ENCODE measurements at places on chromosomes 1 and 21. TPM values are rescaled to one million over a fixed set of nuclear protein-coding genes. Genes with fewer than 3 reads are reported as not detected.
A peak's percentile ranks its signal among the peaks of the same experiment; 100 is the strongest.

DNA sequence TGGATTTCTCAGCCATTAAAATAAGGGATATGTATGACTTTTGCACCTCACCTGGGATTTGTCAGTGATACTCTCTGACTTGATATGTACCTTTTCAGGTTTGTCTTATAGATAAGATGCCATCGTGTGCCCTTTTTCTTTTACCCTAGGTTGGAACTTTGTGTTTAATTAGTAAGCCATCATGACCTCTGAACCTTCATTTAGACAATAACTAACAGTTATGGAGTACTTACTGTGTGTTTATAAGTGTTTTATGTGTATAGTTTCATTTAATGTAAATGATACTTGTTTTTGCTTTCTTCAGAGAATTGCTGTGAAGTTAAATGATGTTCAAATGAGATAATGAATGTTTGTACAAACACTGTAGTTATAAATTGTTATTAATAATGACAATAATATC, 14.4 kb downstream of the HS2ST1 start:
- DNase-seq, result no peak

DNA sequence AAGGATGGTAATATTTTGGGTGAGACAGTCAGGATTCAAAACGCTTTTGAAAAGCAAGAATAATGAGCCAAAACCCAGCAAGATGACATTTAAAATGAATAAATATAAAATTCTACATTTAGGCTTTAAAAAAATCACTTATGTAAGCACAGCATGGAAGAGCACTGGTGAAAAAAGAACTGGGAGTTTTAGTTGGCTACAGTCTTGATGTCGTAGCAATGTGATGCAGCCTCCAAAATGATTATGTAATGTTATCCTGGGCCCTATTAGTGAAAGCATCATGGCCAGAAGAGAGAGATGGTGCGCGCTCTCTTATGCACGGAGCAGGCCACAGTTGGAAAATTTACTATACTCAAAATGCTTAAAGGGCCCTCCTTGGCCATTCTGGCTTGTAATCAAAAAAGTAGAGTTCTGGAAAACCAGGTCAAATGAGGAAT, 5.1 kb downstream of the KCNJ9 start:
- no peak for DNase-seq

- DNase-seq, result peak; percentile 39
Measured at GRCh38 chr1:93905051-93905450, 4.2 kb downstream of the GCLM start.

DNA sequence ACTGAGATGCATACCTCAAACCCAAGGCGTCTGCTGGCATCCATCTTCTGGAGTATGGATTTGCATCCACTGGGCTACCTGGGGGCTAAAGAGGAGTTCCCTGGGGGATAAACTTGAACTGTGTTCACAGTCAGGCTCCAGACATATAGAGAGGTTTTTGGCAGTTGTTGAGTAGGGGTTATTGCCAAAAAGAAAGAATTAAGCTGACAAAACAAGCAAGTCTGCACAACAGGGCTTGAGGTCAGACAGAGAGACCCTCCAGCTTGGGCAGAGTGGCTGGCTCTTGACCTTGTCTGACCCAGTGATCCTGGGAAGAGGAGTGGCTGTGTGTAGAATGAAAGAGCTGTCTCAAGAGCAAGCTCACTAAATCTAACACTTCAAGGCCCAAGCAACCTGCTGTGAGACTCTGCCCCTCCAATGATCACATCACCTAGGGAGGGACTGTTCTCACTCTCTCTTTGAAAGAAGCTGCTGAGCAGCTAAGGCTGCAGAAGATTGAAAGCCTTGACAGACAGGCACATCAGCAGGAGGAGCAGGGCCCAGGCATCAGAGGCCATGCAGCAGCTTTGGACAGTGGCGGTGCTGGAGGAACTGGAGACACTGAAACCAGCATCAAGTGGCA, 61.5 kb downstream of the SYT2 start:
- no peak for DNase-seq

- DNase-seq, result no peak
Measured at GRCh38 chr1:52556641-52557360, 3.9 kb upstream of the TUT4 start.

- no peak for DNase-seq
Measured at GRCh38 chr21:17085707-17086106, 427.1 kb upstream of the CXADR start.

DNA sequence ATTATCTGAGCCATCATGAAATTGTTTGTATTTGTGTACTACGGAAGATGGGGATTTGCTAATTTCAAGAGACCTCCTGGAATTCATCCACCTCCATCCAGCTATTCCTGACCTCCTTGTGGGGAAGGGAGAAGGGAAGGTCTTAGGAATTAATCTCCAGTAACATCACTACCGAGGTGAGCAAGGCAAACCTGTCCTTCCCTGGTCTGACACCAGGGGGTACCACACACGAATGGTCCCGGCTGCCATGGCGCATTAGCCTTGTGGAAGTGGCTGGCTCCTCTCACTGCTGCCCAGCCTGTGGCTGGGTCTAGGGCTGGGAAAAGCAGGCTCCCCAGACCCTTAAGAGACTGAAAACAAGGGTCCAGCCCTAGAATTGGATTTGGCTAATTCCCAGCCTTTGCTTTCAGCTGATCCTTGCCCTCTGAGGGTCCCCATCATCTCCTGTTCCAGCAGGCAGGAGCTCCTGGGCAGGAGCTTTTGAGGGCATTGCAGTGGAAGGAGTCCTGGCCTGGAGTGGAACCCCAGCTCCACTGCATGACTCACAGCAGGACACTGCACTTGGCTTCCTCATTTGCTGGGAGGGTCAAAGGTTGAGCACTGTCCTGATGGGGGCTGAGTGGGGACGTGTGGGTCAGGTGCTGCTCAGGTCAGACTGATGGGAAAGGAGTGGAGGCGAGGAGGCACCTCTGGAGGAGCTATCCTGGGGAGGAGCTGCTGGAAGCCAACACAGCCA, 34.8 kb downstream of the RIMS3 start:
- peak; percentile 19 for DNase-seq

DNA sequence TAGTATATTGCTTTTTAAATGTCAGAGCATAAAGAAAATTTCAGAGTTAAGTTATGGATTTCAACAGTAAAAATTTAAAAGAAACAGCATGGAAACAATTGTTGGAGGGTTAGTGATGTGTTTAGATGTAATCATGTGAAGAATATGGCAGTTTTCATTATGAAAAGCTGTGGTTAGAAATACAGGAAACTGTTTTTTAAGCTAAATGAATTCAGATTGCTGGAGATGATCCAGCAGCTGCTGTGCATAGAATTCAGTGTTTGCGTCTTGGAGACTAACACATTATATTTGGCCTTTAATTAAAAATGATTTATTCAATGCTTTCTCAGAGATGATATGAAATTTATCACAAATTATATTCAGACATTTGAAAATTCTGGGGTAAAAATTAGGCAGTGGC, 273.6 kb upstream of the LRRC7 start:
- DNase-seq, result no peak

DNA sequence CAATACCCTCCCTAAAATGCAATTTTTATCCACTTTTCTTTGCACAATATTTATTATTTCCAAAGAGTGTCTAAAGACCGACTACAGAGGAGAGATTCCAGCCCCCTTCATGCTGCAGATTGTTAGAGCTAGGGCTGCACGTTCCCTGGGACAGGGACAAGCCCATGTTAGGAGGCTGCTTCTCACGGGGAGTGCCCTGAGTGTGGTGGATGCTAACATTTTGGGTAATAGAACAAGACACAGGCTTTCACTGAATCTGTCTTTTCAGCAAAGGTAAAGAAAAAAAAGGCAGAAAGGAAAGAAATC, 125.4 kb downstream of the RIPK4 start:
- DNase-seq, result no peak

DNA sequence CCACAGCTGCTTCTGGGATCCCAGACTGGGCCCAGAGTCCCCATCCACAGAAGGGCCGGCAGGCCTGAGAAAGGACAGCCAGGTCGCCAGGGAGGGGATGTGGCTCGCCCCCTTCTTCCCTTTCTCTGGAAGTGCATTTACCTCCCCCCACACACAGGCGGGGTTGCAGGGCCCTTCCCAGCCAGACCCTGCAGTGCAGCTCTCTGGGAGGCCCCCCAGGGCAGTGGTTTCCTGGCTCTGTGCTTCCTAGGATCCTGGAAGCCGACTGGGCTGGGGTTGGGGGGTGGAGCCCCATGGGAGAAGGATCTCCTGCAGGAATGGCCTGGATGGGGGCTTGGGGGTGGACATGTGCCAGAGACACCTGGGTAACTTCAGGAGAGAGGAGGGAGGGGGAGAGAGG, 4.2 kb upstream of the COL6A1 start:
- DNase-seq, result no peak

The INSRR gene
- not detected for polyA plus RNA-seq

The CRB1 gene
- not detected for polyA plus RNA-seq

The ITLN2 gene
- not detected for polyA plus RNA-seq

The ILDR2 gene
- not detected for polyA plus RNA-seq

The P3H1 gene
- polyA plus RNA-seq, result 210 TPM

The SHE gene
- polyA plus RNA-seq, result not detected

Measured in IMR-90 (cell line).